ENCODE measurements at places on chromosomes 11 and 22.

GRCh38 chr11:103883291-103883690, 153.1 kb upstream of the DDI1 start:
- DNase-seq: no peak

- no peak for DNase-seq
Observed at GRCh38 chr11:102716527-102716926, 8.2 kb downstream of the MMP8 start.

GRCh38 chr11:34346551-34346950, 11.3 kb downstream of the ABTB2 start:
- no peak for DNase-seq

- DNase-seq: no peak
Observed at GRCh38 chr11:30244265-30244664, 13.5 kb downstream of the FSHB start.

- DNase-seq: no peak
Observed at GRCh38 chr11:93857413-93858120, 7.1 kb upstream of the VSTM5 start.

- no peak for DNase-seq
Observed at GRCh38 chr11:81036168-81036870, 1595.5 kb upstream of the TENM4 start.
